ENCODE measurements at places on chromosomes 3 and 15.

GRCh38 chr15:29821416-29822099 lies 710 bp downstream of the TJP1 start:
- peak; percentile 61 for DNase-seq

DNA sequence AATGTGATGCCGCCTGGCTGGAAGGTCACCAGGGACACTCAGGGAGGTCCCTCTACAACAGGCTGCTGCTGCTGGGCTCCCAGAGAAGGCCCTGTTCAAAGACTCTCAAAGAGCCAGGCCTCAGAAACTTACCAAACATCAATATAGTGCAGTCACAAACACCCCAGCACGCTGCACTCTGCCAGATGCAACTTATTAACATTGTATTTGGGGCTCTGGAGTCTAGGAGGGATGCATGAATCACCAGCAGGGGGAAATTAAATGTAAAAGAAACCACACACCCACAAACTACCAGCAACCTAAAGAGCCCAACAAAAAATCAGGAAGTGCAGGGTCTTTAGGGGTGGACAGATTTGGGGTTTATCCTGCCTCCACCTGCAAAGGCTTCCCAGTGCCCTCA lies 74.6 kb upstream of the SPATA12 start:
- peak; percentile 60 for DNase-seq

DNA sequence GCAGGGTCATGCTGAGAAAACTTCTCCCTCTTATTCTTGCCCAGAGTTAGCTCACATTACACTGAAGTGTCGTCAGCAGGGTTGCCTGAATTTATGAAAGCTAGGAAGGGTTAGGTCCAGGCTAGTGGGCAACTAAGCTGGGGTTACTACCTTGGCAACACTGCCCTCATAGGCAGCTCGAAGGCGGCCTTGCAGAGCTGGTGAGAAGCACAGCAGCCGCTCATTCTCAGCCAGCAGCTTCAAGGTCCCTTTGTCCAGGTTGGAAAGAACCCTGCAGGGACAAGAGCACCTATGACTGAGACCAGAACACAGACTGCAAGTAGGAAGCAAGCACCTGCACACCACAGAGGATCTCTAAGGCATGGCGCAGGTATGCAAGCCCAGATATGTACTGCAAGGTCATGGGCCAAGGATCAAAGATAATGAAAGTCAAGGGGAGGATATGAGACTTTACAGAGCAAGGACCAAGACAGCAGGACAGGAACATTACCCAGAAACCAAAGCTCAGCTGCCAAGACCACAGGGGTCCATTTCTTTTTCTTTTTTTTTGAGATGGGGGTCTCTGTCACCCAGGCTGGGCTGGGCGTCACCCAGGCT lies 2.8 kb downstream of the CDAN1 start:
- DNase-seq, result no peak

DNA sequence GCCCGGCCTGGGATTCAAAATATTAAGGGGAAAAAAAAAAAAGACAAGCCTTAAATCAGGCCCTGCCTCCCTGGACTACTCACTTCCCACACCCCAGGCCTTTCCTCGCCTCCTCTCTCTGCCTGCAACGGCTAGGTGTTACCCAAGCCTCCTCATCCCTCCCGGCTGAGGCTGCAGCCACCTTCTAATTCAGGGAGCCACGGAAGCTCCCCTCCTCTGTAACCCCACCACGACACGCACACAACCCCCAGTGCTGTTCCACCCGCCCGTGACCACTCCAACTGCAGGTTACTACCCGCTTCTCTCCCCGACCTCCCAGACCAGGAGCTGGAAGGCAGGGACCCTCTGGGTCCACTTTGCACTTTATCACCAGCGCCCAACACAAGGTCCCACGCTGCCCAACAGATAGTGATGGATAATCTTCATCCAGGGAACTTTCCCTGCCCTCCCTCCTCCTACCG lies 936 bp downstream of the KIF7 start:
- no peak for DNase-seq

DNA sequence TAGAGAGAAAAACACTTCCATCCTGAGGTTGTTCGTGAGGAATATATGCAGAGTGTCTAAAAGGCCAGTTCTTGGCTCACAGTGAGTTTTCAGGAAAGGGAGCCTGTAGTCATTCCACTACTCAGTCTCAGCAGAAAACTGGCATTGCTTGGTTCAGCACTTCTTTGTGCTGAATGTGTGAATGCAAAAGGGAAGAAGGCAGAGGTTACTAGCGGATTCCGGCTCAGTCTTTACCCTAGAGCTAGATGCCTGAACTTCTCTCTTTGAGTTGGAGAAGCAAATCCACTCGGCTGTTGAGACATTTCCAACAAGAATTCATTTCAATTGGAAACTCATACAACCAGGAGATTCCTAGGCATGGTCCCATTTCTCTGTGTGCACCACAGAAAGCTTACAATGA lies 23.1 kb upstream of the FRMD4B start:
- no peak for DNase-seq

- no peak for DNase-seq
Observed at GRCh38 chr15:22947101-22948000, 32.8 kb downstream of the CYFIP1 start.

- no peak for DNase-seq
Observed at GRCh38 chr15:80639168-80639555, 55.9 kb upstream of the ABHD17C start.

DNA sequence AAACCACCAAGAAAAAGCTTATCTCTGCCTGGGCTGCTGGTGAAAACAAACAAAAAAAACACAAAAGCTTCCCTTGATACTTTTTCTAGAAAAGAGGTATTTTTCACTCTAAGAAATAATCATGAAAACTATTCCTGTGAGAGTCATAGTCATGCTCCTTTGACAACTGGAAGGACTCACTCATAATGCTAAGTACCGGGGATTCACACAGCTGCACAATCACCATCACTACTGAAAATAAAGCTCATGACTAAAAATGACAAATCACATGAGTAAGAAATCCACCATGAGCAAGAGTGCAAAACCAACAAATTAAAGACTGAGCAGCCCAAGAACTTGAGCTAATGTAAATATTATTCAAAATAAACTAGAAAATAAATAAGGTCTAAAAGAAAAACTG lies 10.6 kb upstream of the POU1F1 start:
- DNase-seq, result no peak

DNA sequence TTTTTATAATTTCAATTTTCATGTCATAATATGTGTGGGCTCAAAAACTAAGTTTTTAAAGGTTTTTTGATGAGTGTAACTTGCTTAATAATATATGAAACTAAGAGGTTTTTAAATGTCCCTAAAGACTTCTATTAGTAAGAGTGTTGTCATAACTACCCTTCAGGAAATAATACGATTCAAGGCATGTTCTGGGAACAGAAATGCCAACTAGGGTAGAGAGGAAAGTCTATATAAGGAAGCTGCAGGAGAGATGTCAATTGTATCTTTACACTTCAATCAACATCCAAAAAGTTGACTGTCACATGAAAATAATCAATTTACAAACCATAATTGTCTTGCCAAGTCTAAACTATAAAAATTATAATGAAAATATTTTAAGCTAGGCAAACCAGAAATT lies 76.3 kb downstream of the SMARCC1 start:
- DNase-seq, result no peak

- DNase-seq, result no peak
Observed at GRCh38 chr15:65623103-65623502, 1.4 kb downstream of the SLC24A1 start.

Data from hematopoietic multipotent progenitor cell treated with erythropoietin and hydrocortisone succinate and interleukin-3 and kit ligand, for 4 days (in vitro differentiated cells).